Muscle of back (tissue), 13 donors: ENCODE measurements at places on chromosomes 7 and 10.

DNA sequence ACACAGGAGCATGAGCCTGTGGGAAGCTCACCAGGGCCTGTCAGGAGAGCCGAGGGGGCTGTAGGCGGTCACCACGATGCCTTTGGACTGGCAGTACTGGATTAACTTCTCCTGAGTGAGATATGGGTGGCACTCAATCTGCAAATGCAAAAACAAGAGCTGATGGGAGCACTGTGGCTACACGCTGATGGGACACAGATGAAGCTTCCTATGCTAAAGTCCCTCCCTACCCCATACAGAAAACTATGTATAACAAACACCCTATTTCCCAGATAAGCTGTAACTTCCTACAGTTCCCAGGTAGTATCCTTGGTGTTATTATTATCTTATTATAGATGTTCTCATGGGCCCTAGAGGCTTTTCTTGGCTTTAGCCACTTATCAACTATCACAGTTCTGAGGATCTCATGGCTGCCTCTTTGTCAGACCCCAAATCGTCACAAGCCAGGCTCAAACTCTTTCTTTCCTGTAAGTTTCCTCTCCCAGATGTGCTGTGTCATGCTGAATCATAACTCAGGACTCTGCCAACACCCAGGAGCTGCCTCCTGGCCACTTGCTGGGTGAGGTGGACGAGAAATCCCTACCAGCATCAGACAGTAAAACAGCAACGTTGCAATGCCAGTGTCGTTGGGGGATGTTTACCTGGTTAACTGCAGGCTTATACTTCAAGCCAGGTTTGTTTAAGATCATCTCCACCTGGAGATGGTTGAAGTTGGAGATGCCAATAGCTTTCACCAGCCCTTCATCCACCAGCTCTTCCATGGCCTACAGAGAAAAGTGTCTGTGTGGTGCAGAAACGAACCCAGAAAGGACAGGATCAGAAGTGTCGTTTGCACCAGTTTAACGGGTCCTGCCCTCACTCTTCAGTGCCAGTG, 10.3 kb downstream of the AKR1B1 start:
- peak; percentile 49 for DNase-seq

DNA sequence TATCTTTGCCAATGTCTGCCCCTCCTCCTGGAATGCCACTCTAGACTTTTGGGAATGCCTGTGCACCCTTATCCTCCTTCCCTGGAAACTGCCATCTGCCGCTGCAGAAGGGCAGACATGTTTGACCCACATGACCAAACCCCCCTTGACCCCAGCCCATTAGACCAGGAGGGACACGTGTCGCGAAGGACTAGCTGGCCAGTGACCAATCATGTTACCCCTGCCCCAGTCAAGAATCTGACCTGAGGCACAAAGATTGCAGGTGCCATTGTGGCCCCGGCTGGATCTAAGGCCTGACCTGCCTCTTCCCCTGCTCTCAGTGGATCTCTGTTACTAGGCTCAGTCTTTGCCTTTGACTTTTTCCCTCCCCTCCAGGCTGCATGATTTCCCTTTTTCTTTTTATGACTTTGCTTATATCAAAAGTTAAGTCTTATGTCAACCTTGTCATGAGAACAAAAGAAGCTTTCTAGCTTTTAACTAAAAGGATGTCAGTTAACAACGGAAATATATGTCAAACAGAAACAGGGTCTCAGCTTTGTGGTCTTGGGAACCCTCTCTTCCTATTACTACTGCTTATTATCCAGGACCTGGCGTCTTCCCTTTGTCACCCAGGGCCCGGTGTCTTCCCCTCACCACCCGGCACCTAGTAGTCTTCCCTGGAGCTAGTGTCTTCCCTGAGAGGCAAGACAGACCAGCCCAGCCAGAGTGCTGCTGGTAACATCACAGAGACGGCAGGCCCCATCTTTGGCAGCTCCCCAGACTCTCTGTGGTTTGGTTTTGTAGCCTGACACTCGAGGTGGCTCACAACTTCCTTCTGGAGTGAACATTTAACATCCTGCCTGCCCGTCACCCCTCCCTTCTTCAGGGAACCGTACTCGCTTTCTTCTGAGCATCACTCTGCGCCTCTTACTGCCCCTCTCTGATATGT, 24.4 kb upstream of the PPIF start:
- DNase-seq: peak; percentile 63

- peak; percentile 2 for DNase-seq
These were observed 113.1 kb downstream of the ARL4A start for GRCh38 chr7:12800486-12800885.

DNA sequence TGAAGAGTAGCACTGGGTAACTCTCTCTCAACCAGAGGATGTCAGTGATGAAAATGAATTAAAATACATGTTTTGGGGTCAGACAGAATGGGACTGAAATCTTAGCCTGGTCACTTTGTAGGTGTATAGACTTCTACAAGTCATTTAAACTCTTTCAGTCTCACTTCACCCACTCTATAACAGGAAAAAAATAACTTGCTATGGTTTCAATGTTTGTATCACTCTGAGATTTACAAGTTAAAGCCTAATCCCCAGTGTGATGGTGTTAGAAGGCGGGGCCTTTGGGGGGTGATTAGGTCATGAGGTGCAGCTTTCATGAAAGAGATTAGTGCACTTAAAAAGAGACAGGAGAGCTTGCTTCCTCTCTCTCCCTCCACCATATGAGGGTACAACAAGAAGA, 134.8 kb downstream of the INHBA start:
- DNase-seq: no peak

- no peak for DNase-seq
These were observed 128.3 kb upstream of the POT1 start for GRCh38 chr7:125057963-125058362.

DNA sequence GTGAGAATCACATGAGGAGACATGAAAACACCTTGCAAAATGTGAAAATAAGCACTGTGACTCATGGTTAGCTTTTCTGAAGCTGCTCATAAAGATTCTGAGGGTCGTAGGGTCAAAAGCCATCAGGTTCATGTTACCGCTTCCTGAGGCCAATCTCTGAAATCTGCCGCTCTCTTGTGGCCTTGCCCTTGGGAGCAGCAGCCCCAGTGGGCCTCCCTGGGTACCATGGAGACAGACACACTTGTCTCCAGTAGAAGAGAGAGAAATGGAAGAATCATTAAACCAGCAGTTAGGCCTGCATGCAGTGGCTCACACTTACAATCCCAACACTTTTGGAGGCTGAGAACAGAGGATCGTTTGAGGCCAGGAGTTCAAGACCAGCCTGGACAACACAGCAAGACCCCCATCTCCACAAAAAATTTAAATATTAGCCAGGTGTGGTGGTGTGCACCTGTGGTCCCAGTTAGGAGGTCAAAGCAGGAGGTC, 42.8 kb downstream of the NIPSNAP2 start:
- DNase-seq: no peak

DNA sequence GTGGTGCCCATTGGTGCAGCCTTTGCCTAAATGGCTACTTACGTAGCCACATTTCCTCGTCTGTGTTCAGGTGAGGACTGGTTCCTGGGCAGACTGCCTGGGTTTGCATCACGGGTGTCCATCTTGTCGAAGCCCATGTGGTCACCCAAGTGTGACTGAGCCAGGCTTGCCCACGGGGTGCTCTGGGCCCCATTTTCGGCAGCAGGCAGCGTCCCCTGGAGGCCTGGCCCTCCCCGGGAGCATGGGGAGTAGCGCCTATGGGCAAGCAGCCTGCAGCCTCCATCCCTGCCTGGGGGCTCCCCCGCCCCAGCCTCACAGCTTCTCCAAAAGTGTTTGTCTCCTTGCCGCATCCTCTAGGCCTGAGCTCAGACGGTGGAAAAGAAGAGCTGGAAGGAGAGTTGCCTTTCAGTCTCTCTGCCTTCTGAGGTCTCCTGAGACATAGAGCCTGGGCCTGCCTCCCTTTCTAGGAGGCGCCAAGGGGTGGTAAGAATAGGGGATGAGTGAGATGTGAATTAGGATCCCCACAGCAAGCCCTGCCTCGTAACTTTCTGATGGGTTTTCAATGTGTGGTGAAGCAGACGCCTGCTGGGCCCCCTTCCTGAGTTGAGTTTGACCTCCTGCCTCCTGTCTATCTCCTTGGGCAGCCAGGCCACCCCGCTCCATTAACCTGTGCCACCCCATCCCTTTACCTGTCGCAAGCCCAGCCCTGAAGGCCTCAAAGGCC, 42.7 kb downstream of the HTRA1 start:
- no peak for DNase-seq

DNA sequence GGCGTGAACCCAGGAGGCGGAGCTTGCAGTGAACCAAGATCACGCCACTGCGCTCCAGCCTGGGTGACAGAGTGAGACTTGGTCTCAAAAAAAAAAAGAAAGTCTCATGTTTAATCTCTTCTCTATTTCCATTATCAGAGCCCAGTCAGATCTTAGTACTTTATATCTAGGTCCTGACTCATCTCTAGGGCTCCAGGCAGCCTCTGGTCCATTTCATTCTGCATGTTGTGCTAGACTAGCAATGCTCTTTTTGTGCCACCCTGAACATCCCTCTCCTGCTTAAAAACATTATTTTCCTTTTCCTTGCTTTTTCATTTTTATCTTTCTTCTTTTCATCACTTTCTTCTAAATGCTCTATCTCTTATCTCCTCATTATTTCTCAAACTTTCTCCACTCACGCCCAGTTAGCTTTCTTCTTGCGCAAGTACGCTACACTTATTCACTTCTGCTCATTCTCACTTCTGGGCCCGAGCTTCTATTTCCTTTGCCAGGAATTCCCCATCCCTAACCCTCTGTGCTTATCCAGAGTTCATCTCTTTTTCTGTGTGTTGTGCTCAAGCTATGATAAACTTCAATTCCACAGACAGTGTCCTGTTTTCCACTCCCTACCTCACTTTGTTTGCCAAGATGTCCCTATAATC, 63.9 kb downstream of the BTAF1 start:
- DNase-seq: no peak

- DNase-seq: no peak
These were observed 29.9 kb upstream of the HBP1 start for GRCh38 chr7:107138696-107139420.

DNA sequence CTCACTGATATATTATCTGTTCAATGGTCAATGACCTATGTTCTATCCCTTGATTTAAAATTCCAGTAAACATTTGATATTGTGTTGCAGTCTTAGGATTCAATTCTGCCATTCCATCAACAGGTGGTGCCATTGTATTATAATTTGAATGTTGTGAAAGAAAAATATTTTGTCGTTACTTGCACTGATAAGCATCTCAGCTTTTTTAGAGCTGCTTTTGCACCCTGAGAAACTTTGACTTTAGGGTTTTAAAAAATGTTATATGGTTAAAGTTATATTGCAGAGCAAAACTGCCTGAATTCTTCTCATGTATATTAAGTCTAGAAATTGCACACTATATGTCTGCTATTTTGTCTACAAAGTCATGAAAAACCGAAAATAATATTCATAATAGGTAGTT, 18.8 kb upstream of the MINDY3 start:
- DNase-seq: peak; percentile 27

GRCh38 chr10:72079356-72079755, 9.0 kb downstream of the SPOCK2 start:
- DNase-seq: no peak

- DNase-seq: no peak
These were observed 251.6 kb downstream of the RPS24 start for GRCh38 chr10:78285226-78285625.

DNA sequence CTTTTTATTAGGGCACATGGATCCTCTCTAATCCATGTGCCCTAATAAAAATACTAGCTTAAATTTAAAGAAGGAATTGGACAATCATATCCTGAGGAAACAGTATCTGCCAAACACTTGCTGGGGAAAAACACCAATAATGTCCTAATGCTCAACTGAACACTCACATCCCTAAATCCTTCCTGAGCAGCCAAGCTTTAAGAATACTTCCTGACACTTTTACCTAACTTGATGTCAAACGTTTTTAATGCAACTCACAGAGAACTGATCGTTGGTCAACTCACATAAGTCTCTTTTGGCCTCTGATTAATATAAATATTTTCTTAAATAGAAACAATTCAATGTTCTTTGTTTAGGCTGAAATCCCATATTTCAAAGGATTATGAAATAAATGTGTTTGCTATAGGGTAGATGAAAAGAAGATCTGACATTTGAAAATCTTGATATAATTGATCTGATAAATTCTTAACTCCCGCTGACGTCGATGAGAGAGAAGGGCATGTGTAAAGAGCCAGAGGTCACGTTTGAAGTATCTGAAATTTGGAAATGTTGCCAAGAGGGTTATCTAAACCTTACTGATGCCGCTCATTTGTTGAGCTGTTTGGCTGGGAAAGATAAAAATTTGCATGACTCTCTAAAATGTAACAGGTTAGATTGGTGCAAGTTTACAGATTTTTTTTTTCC, 122.8 kb upstream of the RHOBTB1 start:
- DNase-seq: no peak

DNA sequence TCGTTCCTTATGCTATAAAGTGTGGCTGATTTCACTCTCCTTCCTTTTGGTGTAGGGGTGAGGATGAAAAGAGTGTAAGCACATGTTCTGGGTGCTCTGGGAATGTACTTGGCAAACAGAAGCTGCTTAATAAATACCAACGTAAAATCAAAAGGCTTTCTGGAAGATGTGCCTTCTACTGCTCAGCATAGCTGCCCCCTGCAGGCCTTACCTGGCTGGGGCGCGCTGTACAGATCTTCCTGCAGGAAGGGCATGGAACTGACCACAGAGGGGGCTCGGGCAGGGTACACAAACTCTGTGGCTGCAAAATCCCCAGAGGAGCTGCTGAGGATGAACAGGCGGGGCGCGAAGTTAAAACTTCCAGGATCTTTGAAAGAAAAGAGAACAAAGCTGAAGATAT, 169.4 kb downstream of the SVIL start:
- no peak for DNase-seq

GRCh38 chr10:95821720-95822119, 65.8 kb downstream of the ENTPD1 start:
- no peak for DNase-seq

GRCh38 chr10:92689663-92690210, at the start of gene HHEX:
Gene HHEX (plus strand): TSS chr10:92689955. CDS start chr10:92689987, 32 bp downstream.
- DNase-seq: peak; percentile 62

DNA sequence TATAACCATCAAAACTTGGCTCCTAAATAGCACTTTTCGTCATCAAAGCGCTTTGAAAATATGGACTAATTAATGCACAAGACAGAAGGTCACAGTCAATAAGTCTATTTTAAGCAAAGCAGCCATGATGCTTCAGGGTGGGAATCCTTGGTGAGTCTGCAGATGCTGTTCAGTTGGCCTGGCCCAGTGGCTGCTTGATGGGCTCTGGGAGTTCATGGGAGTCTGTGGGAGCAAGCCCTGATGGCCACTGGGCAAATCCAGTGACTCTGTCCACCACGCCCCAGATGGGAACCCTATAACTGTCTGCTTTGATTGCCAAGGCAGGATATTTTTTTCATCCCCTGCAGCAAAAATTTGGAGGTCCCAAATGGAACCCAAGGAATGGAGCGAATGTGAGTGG, 95.7 kb upstream of the CTBP2 start:
- DNase-seq: no peak

- DNase-seq: no peak
These were observed 17.0 kb downstream of the TRA2A start for GRCh38 chr7:23514755-23515154.
